NAMALWA (cell line): ENCODE measurements at places on chromosomes 1 and 21.

- DNase-seq = no peak
Measured at GRCh38 chr1:240092301-240093119, 827 bp downstream of the FMN2 start.

DNA sequence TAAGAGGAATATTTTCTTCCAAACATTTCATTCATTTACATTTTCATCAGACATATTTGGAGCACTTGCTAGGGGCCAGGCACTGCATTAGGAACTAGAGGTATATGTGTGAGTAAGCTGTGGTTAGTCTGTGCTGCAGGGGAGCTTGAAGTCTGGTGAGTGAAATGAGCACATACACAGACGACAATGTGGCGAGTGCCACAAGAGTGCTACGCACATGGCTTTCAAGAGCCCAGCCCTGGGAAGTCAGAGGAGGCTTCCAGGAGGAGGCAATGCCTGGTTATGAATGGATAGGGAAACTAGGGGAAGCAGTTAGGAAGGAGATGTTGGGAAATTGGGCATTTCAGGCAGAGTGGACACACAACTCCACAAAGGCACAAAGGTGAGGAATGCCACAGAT lies 171.8 kb downstream of the IER5 start:
- no peak for DNase-seq

GRCh38 chr1:58895082-58895481 lies 111.2 kb upstream of the JUN start:
- DNase-seq = no peak

DNA sequence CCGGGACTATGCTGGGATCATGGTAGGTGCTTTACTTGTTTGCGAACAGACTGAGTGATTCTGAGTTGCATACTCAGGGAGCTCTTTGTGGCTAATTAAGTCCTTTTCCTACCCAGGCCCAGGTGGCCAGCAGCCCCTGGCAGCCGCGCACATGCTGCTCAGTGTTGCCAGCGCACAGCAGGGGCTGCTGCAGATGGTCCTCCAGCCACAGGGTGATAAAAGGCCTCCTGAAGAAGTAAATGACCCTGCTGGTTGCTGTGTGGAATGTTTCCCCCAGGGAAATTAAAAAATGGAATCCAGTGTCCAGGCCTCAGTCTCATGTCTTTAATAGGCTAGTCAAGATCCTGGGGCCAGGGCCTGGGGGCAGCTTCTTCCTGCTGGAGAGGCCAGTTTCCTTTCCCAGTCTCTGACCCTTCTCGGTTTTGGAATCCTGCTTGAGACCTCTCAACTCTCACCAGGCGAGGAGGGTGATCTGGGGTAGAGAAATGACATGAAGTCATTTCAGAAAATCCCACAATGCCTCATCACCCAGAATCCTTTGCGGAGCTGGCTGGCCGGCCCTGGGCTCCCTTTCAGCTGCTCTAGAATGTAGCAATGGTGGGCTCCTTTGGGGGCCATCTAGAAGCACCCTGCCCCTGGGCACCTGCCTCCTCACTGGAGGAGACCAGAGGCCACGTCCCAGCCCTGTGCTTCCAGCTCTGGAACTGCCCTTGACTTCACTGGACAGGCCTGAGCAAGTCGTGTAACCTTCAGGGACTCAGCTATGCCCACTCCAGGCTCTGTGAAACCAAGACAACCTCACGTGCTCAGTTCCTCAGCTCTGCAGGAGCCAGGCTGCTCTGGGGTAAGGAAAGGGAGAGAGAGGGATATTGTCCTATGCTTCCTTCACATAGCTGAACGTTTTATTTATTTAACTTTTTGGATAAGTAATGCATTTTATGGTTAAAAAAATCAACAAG lies 131.4 kb downstream of the MRPS6 start:
- no peak for DNase-seq

GRCh38 chr21:23130308-23130707 lies 2132.1 kb downstream of the NCAM2 start:
- DNase-seq = no peak

GRCh38 chr1:53176452-53177208 lies 20.0 kb upstream of the CPT2 start:
- no peak for DNase-seq

GRCh38 chr1:235835226-235835625 lies 31.5 kb downstream of the LYST start:
- no peak for DNase-seq

DNA sequence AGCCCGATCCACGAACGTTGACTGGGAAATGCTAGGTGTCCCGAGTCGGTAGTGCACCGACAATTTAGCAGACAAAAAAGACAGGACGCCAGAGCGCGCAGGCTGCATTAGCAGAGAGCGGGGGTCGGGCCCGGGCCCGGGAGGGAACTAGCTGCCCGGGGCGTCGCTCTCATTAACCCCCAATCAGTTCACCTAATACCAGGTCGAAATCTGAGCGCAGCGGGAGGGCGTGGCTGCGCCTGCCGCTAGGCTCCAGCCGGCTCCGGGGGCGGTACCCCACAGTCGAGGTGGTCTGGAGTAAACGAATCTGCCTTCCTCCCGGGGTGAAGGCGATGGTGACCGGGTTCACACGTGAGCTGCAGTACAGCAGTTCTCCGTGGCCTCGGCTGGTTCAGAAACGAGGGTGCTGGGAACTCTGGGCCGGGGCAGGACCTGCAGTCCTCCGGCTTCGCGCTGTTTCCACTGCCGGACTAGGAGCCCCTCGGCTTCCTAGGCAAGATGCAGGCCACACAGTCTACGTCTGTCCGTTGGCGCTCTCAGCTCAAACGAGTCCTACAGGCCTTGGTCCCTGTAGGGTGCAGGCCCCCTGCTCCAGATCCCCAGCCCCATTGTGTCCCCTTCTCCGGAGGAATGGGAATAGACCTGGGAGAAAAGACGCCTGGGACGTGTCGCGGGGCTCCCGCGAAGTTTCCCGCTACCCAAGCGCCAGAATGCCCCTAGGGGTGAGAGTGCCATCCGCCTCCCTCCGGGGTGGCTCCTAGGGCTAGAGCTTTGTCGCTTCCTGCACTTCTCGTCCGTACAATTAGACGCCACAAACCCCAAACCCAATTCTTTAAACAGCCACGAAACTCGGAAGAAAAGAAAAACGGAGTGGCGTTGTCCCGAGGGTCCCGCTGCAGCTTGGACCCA lies 2.0 kb downstream of the GFI1 start:
- DNase-seq = peak; percentile 80

GRCh38 chr1:231431665-231432415 lies 9.8 kb upstream of the EGLN1 start:
- DNase-seq = no peak

GRCh38 chr1:232018231-232019025 lies 391.8 kb downstream of the DISC1 start:
- no peak for DNase-seq

DNA sequence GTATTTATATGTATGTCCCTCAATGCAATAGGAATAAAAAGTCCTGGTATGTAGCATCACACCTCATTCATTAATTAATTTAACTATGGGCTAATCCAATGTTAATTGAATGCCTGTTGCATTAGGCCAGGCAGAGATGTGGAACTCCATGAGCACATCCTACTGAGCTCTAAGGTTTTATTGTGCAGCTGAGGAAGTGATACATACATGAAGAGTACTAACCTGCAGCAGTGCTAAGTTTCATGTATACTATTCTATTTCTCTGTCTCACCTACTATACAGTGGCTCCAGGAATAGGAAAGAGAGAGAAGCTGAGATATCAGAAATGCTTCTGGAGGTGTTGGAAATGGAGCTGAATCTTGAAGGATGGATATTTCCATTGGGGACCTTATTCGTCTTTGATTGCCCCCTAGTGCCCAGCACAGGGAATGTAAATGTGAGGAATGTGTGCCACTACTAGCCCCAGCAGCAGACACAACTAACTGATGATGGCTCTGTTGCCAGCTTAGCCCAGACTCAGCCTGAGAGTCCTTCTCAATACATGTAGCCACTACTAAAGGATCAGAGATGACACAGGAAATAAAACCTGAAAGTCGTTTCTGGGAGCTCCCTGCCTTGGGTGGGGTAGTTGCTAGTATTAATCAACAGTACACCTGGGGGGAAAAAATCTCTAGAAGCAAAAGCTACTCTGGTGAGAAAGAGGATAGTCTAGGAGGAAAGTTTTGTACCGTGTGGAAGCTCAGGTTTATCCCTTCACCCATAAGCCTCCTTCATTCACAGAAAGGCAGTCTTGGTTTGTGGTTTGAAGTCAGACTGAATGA lies 173.3 kb upstream of the FOXD3 start:
- peak; percentile 48 for DNase-seq

- no peak for DNase-seq
Measured at GRCh38 chr1:116309090-116309870, 63.8 kb upstream of the ATP1A1 start.

DNA sequence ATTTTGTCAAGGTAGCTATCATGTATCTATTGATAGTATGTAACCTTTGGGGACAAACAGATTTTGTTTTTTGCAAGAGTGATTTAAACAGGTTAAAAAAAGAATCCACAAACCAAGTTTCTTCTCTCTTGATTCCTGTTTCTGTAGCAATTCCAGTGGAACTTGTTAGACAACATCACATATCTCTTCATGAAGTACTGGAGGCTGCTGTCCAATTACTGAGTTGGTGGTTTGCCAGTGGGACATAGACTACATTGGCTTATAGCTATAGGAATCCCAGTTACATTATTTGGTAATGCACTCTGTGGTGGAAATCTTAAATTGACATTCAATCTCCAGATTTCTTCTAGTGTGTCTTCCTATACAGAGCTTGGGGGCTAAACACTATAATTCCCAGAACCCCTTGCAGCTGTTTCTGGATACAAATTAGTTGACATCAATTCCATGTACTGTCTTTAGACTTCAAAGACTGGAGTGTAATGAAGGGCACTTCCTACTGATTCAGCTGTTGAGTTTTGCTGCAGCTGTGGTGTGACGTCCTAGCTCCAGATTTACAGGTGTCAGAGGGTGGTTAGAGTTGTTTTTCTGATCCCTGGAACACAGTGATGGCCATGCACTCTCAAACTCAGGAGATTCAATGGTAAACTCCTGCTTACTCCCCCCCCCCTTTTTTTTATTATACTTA lies 29.4 kb upstream of the GCLM start:
- peak; percentile 55 for DNase-seq

- DNase-seq = peak; percentile 82
Measured at GRCh38 chr1:2311184-2312032, 79.9 kb downstream of the MORN1 start.

DNA sequence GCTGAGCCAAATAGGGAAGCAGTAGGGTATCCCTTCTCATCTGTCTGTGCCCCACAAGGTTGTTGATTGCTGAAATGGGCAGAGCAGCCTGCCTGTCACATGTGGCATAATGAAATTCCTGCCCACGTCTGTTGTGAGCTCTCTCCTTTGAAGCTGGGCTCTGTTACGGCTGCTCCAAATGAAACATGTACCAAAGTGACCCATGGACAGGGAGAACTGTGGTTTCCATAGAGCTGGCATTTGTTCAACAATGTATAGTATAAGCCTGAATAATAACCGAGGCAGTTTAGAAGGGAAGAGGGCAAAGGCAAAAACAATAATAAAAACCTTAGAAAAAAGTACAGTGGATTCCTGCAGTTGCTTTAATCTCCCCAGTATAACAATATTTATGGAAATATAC lies 149.7 kb downstream of the LYPLAL1 start:
- DNase-seq = no peak

- DNase-seq = no peak
Measured at GRCh38 chr1:107867897-107868296, 97.1 kb downstream of the VAV3 start.

DNA sequence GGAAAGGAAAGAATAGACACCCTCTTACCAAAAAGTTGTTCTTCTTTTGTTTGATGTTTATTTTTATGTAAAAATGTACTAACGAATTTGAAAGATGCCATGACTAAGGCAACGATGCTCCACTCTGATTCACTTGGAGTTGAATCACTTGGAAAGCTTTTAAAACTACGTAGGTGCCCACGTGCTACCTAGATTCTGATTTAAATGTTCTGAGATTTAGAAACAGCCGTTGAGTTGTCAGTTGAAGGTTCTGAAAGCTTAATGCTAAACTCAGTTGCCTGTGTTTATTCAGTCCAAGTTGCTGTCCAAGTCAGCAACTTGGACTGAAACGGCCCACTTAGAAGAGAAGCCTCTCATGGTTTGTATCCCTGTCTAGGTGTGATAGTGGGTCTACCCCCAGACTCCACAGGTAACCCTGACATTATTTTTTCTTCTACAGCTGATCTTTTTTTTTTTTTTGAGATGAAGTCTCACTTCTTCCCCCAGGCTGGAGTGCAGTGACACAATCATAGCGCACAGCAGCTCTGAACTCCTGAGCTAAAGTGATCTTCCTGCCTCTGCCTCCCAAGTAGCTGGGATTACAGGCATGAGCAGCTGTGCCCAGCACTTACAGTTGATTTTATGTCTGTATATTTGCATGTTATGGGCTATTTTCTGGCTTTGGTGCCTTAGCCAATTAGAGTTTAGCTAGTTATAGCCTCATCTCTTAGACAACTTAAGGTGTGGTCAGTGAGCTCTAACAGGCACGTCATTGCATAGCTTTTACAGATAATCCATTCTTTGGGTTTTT lies 1.4 kb upstream of the VAMP4 start:
- peak; percentile 34 for DNase-seq

DNA sequence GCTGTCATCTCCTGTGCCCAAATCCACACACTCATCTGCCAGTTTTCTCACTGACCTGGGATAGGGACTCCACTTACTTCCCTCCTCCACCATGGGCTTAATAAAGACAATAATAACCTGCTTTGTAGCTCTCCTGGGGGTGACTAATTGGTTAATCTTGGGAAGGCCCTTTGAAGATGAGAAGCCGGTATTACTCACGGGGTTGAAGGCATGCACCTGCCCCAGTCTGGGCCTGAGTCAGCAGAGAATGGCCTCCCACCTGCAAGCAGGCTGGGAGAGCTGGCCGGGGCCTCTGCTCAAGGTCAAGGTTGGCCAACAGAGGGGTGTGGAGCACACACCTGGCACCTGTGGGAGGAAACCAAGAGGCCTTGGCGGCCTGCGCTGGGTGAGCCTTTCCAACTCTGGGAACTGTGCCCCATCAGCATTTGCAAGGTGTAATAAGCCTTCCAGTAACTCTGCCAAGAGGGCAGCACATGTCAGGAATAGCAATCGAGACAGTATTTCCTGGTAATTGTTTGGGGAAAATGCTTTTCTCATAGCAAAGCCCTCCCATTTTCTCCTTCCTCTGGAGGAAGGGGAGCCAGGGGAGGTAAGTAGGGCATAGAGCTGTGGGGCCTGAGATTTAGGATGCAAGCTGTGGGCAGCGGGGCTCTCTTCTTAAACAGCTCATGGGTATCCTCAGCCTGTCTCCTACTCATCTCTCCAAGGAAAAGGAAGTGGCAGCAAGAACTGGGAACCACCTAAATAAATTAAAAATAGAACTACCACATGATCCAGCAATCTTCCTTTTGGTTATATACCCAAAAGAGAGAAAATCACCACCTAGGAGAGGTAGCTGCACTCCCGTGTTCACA lies 49.0 kb downstream of the TOMM20 start:
- DNase-seq = no peak
